Stimulated activated naive CD4-positive, alpha-beta T cell treated with Interleukin-2 at 50 U/mL for 16 hours (primary cell): ENCODE measurements at places on chromosomes 6 and 20.

DNA sequence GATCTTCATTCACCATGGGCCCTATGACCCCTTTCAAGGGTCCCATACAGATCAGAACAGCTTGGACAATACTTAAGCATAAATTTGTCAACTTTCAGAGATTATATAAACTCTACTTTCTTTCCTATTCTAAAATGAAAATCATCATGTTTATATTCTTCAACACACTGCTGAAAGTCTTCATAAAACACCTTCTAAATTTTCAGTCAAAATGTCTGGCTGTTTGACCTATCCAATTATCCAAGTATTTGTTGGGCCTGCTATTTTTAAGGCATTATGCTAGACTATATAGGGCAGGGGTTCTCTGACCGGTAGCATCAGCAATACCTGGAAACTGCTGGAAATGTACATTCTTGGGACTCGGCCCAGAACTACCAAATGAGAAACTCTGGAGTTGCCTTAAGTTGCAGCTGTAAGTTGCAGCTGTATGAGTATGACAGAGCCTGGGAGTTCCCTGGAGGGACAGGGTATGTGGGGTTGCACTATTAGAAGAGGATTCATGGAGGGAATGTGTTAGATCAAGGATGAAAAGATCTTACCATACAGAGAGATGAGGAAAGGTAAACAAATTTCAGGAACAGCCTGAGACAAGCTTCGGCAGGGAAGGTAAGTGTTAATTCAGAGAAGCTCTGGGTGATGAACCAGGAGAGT, 293.0 kb downstream of the ADGB start:
- DNase-seq = no peak

GRCh38 chr20:40046703-40047102, 642.3 kb downstream of the MAFB start:
- no peak for DNase-seq

DNA sequence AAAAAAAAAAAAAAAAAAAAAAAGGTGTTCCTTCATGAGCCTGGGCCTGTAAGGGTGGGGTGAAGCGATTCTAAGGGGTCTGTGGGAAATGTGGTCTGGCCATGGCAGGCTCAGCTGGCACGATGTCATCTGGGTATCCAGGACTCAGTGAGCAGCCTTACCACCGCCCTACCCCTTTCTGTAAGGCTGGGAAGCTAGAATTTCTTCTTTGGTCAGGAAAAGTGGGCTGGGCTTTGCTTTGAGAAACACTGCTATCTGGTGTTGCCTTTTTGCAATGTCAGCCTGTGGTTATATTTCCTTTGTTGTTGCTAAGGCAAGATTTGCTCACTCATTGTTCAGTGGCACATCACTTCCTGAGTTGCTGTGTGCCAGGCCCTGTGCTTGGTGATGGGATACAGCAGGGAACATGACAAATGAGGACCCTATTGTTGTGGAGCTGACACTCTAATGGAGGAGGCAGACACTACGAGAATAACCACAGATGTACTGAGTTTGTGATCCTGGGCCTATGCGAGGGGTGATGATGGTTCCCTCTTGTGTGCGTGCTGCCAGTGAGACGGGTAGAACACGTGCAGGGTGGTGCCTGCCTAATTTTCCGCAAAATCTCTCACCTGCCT, 45.9 kb upstream of the ZNFX1 start:
- DNase-seq = no peak

GRCh38 chr6:4582506-4583417, 193.4 kb upstream of the CDYL start:
- DNase-seq = no peak

GRCh38 chr6:21628160-21628559, 34.6 kb downstream of the SOX4 start:
- no peak for DNase-seq

DNA sequence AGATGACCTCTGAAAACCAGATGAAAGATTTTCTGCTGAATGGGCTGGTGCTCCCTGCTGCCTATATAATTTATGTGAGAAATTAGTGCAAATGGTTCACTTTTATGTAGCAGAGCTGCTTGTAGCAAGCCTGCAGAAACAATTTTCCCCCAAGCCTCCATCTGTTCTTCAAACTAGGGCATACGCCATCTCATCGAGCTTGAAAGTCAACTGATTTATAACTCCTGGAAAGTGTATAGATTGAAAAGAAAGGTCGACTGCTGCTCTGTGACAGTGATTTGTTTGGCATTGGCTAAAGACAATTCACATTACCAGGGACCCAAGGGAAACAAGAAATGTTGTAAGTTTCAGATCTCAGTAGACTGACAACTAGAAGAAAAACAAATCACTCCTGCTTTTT, 93.3 kb downstream of the PACRG start:
- no peak for DNase-seq

DNA sequence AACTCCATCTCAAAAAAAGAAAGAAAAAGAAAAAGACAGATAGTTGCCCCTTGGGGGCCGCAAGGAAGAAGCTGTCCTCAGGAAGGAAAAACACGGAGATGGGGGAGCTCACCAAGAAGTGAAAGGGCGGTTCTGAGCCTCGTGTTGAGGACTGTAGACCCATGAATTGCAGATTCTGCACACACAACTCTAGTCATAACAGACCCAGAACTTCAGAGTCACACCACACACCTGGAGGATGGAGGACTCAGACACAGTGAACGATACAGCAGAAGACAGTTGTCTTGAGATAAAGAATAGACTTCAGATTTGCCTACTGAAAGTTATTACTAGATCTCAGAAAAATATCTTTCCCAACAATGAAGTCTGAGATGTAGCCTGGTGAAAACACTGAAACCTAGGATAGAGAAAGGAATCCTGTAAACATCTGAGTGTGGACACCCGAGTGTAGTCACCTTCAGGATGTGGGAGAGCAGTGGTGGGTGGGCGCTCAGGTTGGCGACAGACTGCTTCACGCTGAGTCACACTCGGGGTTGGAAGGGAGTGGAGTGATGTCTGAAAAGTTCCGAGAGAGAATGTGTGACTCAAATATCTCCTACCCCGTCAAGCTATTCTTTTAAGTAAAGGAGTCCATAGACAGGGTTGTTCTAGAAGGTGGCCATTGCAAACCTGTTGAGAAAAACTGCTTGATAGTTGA, 88.1 kb downstream of the MAP3K4 start:
- peak; percentile 81 for DNase-seq

DNA sequence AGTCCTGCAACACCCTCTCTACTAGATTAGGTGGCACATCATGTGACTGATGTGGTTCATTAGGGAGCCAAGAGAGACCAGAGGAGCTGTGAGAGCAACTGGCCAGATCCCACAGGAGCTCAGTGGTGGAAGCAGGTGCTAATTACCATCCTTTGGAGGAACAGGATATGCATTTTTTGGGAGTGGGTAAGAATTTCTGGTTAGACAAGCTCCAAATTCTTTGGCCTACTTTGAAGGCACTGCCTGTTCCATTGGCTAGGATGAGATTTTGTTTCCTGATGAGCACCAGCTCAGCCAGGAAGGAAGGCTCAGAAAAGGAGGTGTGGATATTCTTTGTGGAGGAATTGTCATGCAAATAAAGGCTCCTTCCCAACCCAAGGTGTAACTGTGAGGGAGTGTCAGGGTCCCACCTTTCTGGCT, 130.3 kb upstream of the BMP2 start:
- no peak for DNase-seq

DNA sequence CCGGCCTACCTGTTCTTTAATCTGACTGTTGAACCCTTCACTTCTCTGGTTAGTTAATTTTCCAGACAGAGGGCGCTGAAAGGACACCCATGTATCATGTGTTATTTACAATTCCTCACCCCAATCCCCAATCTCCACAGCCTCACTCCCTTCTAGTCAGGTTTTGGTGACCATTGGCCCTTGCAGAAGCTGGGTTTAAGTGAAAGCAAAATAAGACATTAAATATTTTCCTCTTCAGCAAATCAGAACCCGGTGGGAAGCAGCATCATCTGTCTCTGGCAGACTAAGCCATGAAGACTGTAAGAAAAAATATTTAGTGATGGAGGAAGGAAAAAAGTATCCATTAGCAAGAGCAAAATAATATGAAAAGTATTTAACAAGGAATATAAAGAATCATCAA, 9.4 kb upstream of the HLA-DQA1 start:
- peak; percentile 17 for DNase-seq
